ELF-1 (cell line): ENCODE measurements at places on chromosomes 13 and 19.
A peak's percentile ranks its signal among the peaks of the same experiment; 100 is the strongest.

DNA sequence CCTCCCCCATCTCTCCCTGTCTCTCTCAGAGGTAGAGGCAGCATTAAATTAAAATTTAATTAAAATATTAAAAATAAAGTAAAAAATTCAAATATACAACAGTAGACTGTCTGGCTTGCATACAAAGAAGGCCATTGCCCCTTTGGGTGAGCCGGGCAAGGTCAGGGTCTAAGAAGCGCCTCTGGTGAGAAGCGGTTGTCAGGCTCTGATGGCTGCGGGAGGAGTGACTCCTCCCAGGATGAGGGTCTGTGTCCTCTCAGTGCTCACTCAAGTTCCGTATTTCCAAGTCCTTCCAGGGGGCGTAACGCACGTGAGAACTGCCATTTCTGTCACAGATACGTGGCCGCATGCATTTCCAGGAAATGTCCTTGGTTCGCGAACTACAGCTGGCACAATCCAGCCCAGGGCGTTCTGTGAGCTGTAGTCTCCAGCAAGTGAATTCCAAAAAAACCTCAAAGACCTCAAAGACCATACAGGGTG is 737 bp upstream of the ZNF181 start:
- DNase-seq, result no peak

GRCh38 chr13:113076681-113077401 is 28.8 kb upstream of the F7 start:
- DNase-seq, result no peak

DNA sequence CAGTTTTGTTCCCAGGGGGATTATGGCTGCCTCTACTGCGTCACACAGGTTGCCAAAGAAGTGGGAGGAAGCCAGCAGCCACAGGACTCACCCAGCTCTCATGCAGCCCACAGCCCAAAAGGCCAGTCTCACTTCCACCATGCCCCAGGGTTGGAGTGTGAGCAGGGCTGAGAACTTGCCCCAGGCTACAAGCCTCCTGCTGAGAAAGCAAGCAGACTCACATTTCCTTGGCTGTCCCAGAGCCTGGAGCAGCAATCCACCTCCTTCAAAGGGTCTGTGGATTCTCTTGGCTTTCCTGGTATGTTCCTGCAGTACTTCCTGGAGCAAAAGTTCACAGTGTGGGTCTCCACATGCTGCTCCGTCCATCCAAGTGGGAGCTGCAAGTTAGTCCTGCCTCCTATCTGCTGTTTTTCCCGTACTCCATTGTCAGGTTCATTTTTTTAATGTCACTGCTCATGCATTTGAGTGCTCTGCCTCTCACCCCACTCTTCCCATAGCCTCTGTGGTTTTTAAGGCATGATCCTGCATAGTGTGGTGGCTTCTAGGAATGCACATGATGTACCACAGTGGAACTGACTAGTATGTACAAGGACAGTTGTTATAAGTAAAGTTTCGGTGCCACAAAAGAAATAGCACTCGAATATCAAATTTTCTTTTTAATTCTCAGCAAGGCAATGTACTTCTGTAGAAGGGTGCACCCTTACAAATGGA is 56.2 kb upstream of the ARHGEF7 start:
- peak; percentile 69 for DNase-seq

DNA sequence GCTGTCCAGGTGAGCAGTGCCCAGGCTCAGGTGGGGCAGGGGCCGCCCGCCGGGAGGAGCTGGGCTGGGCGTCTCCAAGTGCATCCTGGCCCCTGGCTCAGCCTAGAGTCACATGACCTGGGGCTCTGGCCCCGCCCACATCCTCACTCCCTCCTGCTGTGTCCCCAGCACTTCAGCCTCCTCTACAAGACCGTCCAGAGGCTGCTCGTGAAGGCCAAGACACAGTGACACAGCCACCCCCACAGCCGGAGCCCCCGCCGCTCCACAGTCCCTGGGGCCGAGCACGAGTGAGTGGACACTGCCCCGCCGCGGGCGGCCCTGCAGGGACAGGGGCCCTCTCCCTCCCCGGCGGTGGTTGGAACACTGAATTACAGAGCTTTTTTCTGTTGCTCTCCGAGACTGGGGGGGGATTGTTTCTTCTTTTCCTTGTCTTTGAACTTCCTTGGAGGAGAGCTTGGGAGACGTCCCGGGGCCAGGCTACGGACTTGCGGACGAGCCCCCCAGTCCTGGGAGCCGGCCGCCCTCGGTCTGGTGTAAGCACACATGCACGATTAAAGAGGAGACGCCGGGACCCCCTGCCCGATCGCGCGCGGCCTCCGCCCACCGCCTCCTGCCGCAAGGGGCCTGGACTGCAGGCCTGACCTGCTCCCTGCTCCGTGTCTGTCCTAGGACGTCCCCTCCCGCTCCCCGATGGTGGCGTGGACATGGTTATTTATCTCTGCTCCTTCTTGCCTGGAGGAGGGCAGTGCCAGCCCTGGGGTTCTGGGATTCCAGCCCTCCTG is 16.8 kb upstream of the CELF5 start:
- DNase-seq, result peak; percentile 76

GRCh38 chr19:47315125-47315821 is 5.6 kb downstream of the C5AR1 start:
- peak; percentile 59 for DNase-seq

- DNase-seq, result no peak
These were observed 141.9 kb downstream of the SLC7A1 start for GRCh38 chr13:29453617-29454011.

DNA sequence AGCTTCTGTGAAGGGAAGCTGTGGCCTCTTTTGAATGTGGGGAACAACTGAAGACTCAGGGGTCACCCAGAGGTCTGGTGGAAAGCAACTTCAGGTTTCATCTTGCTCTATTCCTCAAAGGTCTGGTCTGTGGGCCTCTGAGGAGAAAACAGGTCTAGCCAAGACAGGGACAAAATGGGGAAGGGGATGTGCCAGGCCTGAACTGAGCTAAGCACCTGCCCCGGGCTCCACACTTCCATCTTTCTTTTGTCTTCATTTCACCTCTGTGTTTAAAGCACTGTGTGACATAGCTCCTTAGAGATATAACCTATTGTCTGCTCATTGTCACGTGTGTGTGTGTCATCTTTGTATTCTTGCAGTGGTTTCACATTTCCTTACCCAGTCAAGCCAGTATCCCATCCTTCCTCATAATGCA is 19.9 kb upstream of the GDF15 start:
- DNase-seq, result no peak

- DNase-seq, result peak; percentile 4
These were observed 118.4 kb downstream of the GPC6 start for GRCh38 chr13:93345024-93345423.

DNA sequence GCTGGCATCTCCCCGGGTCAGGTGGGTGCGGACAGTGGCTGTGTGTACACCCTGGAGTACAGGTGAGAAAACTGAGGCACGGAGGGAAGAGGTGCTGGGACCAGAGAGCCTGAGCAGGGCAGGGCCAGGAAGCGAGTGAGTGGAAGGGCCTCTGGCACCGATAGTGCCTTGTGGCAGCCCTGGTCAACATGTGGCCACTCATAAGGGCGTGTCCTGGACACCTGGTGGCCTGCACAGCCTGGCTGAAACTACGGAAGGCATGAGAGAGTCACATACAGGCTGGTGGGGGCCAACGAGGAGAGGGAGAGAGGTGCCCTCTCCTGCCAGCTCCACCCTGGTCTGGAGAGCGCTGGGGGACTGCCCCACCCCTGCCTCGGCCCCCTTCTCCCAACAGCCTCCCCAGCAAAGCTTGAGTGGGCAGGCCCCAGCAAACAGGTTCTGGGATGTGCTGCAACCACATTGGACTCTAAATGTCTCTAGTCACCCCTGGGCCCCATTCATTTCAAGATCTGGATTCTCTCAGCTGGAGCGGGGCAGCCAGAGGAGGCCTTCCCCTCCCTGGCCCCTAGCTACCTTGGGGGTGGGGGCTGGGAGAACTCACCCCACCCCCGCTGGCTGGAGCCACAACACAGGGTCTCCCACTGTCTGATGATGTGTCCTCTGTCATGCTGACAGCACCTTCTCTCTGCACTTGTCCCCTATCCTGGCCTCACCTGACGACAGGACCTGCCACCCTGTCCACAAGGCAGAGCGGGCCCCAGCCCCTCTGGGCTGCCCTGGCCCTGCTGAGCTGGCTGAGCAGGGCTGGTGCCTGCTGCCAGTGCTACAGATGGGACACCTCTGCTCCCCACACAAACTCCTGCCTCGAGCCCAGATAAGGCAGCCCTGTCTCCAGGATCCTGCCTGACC is 5.8 kb downstream of the CBARP start:
- no peak for DNase-seq

DNA sequence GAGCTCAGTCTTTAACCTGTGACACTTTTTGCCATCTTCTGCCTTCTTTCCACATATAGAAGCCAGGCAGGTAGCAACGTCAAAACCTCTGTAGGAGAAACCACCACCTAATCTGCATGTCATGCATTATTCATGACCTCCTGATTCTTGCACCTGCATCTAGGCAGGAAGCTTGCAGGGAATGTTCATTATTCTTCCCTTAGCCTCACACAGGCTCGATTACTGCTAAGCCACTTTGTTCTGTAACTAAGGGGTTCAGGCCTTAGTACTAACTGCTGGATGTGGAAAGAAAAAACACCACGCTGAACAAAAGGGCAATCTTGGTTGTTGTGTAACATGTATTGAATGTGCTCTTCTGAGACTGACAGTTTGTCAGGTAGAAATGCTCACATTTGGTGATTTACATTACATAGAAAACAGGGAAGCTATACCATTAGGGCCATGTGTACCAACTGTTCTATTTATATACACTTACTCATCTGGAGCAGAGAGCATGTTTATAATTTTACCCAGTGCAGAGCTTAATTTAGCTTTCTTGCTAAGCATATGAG is 366.9 kb downstream of the KLF12 start:
- DNase-seq, result no peak

- no peak for DNase-seq
These were observed 85.1 kb upstream of the ABCC4 start for GRCh38 chr13:95386370-95386769.

- DNase-seq, result peak; percentile 49
These were observed 72.5 kb upstream of the KCTD15 start for GRCh38 chr19:33724021-33724720.
